Effector memory CD4-positive, alpha-beta T cell (primary cell): ENCODE measurements at places on chromosomes 16 and 17.

- DNase-seq: no peak
These were observed 10.9 kb upstream of the HS3ST6 start for GRCh38 chr16:1929105-1929504.

- no peak for DNase-seq
These were observed 4.0 kb downstream of the TAC4 start for GRCh38 chr17:49843774-49844350.

GRCh38 chr16:53707671-53708070, 3.7 kb downstream of the FTO start:
- no peak for DNase-seq

DNA sequence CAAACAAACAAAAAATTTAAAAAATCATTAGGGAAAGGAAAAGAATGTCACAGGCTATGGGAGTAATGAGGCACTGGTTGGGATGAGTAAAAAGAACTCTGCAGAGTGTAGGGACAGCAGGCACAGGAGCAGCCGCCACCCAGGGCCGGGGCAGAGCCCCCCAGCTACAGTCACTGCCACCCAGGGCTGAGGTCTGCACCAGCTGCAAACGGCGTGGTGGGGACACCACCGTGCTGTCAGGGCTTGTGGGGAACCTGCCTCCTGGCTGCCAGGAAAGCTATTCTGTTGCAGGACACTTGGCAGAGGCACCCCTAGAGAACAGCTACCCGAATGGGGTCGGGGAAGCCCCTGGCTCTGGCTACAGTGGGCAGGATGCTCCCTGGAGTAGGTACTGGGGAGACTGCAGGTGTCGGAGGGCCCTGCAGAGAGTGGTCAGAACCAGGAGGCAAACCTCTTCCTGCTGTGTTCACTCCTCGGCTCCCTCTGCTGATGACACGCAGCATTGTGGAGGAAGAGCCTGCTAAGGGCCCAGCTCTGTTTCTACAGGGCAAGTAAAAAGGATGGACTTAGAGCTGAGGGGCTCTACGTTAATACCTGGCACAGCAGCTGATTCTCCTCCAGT, 32.3 kb upstream of the CAPN15 start:
- no peak for DNase-seq

- DNase-seq: no peak
These were observed 497.8 kb downstream of the HS3ST4 start for GRCh38 chr16:26189536-26189935.

DNA sequence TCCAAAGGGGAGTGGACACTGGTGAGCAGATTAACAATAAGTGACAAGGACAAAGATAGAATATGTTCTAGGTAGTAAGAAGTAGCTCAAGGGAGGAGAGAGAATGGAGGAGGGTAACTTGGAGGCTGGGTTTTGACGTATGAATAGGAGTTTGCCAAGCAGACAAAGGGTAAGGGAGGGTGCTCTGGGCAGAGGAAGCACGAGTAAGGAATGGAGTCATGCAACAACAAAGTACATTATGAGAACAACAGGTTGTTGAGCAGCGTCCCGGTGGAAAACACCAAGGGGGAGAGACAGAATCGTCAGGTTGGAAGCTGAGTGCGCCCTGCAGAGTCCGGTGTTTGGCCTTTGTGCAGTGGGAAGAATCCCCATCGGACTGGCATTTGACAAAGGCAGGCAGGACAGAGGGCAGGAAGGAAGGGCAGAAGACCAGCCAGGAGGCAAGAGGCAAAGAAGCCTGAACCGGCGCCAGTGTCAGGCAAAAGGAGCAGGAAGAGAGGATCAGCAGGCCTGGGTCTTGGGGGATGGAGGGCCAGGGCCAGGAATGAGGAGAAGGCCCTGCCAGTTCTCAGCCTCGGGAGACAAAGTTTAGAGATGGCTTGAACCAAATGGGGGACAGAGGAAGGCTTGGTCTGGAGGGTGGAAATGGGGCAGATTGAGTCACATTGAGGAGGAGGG, 134.3 kb upstream of the TNRC6C start:
- DNase-seq: no peak

DNA sequence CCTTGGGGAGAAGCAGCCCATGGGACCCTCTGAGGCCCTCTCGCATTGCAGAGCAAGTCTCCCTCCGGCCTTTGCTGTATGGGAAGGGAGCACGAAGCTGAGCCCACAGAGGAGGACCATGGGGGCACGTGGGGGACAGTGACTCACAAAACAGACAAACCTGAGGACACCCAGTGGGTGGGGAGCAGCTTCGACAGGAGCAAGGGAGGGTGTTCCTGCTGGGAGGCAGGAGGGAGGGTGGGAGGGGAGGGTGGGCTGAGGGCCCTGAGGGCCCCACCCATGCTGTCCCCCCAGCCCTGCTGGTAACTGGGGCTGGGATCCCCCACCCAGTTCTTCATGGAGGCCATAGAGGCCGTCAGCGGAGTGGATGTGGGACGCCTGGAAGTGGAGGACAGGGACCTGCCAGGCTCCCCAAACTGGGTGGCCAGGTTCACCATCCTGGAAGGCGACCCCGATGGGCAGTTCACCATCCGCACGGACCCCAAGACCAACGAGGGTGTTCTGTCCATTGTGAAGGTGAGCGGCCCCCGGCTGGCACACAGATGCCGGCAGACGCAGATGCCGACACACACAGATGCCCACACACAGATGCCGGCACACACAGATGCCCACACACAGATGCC, 12.5 kb downstream of the SLC22A31 start:
- DNase-seq: no peak

DNA sequence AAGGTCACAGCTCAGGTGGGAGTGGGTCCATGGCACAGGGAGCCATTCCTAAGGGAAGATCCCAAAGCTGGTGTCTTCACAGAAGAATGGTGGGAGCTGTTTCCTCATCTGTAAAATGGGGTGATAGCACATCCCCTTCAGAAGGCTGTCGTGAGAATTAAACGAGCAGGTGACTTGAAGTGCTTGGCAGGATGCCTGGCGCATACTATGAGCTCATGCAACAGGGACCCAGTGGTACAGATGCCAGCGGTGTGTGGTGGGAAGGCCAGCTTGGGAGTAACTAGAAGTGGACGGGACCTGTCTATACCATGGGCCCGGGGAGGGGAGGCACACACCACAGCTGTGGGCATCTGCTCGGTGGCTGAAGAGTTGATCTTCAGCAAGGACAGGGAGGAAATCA, 189.3 kb upstream of the TNRC6C start:
- DNase-seq: no peak

DNA sequence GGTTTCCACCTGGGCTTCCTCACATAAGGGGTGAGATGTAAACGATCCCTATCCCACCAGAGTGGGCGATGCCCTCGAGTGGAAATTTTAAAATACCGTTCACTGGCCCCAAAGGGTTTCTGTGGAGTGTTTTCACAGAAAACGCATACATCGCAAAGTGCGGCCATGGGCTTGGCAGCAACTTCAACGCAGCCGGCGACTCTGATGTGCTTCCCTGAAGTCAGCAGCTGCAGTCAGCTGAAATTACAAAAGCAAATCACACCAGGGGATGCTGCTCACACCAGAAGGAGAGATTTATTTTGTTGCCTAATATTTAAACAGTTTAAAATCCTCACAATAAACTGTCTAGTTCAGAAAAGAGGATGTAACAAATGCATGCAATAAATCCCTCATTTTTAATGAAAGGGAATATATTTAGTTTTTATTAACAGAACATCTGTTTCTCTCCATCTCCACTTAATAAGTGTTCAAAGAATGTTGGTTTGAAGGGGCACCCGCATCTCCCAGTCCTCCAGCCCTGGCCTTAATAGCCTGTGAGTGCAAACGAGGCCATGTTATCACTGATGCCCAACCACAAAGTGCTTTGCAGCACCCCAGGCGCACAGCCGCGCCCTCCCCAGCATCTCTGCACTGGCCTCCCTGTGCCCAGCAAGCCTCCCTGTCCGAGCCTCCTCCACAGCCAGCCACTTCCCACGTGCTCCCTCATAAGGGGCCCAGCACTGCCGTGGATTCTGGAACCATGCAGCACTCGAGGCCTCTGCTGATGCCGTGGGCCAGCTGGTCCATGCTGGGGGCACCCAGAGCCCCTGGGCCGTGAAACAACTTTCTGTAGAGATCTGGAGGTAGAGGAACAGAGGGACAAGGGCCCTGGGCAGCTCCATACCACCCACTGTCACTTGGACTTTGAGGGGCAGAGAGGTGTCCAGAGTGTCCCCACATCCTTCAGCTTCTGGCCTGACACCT, 17.3 kb upstream of the XYLT2 start:
- DNase-seq: no peak

DNA sequence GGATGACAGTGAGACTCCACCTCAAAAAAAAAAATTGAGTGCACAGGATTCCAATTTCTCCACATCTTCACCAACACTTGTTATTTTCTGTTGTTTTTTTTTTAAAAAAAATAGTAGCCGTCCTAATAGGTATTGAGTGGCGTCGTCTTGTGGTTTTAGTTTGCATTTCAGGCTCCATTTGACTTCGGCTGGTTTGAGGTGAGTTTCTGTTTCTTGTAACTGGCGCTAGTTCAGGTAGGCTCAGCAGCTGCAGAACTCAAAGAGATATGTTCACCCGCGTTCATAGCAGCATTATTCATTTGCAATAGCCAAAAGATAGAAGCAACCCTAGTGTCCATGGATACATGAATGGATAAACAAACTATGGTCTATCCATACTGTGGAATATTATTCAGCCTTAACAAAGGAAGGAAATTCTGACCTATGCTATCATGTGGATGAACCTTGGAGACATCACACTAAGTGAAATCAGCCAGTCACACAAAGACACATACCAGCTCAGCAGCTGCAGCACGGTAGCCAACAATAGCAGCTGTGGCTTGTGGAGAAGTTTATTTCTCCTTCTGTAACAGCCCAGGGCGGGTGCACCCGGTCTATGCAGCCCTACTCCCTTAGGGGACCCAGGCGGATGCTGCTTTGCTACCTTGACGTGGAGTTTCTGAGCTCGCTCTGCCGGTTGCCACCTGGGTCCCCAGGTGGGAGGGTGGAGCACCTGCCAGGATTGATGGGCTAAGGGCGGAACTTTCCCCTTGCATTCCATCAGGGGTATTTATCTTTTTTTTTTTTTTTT, 44.9 kb downstream of the TMEM235 start:
- DNase-seq: no peak

DNA sequence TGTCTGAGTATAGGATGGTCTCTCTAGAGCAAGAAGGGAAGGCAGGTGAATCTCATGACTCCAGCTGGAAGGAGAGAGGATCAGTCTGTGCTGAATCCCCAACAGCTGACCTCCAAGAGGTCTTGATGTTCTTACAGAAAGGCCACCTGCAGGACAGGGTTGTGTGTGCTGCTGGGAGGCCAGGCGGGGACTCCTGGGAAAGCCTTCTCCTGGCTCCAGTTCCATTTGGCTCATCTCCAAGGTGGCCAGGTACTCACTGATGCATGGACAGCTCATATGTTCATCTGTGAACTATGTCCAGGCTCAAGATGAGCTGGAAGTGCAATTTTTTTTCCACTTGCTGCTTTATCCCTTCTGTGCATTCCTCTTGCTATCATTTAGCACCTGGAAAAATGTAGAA, 730.2 kb upstream of the RBFOX1 start:
- DNase-seq: no peak

- no peak for DNase-seq
These were observed 3.8 kb downstream of the CIITA start for GRCh38 chr16:10880594-10881452.

- DNase-seq: no peak
These were observed at the start of gene MYH8 for GRCh38 chr17:10421900-10422542. Gene MYH8 (minus strand): TSS chr17:10421950. CDS start chr17:10420227, 1,723 bp downstream.
